ENCODE measurements at places on chromosomes 2 and 18.
A peak's percentile ranks its signal among the peaks of the same experiment; 100 is the strongest.

GRCh38 chr18:80205294-80205693, 42.0 kb downstream of the PARD6G start:
- no peak for DNase-seq

GRCh38 chr2:204913312-204913711, 368.0 kb downstream of the PARD3B start:
- DNase-seq, result no peak

DNA sequence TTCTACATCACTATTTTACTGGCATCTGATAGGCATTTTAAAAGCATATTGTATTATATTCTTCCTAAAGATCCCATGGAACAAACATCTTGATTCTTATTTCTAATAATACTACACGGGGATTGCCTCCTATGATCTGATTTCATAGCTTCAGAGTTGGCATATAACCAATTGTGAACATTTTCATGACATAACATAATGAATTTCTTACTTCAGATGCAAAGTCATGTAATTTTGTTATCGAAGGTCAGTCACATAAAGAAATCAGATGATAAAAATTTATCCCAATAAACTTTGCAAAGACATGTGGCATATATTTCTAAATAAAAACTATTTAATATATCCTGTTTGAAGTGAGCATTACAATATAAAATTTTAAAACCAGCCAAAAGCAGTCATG, 93.3 kb downstream of the COL5A2 start:
- DNase-seq, result no peak

DNA sequence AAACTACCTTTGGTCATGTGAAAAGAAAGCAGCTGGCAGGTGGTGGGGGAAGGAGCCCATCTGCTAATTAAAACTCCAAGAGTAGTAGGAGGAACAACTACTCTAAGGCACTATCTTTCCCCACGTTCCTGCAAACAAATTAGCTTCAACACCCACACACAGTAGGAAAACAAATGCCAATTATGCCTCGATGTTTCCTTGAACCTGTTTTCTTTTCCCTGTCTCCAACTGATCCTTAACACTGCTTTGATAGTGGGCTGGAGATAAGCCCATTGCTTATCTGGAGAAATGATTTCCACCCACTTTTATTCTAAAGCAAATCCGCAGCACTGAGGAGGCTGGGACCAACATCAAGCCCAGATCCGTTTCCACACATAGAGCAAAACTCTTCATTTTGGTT, 36.0 kb downstream of the DDX18 start:
- no peak for DNase-seq

- no peak for DNase-seq
These were observed 88.3 kb downstream of the ETAA1 start for GRCh38 chr2:67485431-67485830.

- no peak for DNase-seq
These were observed 180.2 kb downstream of the TNS1 start for GRCh38 chr2:217822296-217823252.

DNA sequence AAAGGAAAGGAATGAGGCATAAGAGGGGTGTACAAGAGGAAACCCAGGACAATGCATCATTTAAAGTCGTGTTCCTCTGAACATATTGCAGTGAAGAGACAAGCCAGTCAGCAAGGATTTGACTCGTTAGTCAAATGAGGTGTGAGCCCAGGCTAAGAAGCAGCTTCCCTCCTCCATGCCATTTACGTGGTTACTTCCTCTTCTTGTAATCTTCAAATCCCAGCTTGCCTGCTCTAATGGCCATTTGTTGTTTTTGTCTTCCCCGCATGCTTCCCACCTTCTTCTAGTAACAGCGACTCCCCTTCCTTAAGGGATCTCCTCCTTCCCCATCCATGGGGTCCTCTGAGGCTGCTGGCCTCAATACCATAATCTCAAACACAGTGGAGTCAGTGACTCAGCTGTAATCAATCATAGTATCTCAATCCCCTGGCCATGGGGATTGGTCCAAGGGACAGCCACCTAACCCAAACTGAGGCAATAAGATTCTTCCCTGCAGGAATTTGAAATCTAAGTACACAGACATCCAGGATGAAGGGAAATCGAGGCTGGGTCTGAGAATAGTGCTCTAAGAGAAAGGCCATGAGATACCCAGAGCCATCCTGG, 37.6 kb downstream of the SLC14A1 start:
- DNase-seq, result peak; percentile 11

- no peak for DNase-seq
These were observed 103.6 kb downstream of the FAM210A start for GRCh38 chr18:13622751-13623150.
